ENCODE measurements at places on chromosomes 2 and 18.

GRCh38 chr2:83744855-83745254 lies 714.2 kb downstream of the SUCLG1 start:
- DNase-seq = no peak

DNA sequence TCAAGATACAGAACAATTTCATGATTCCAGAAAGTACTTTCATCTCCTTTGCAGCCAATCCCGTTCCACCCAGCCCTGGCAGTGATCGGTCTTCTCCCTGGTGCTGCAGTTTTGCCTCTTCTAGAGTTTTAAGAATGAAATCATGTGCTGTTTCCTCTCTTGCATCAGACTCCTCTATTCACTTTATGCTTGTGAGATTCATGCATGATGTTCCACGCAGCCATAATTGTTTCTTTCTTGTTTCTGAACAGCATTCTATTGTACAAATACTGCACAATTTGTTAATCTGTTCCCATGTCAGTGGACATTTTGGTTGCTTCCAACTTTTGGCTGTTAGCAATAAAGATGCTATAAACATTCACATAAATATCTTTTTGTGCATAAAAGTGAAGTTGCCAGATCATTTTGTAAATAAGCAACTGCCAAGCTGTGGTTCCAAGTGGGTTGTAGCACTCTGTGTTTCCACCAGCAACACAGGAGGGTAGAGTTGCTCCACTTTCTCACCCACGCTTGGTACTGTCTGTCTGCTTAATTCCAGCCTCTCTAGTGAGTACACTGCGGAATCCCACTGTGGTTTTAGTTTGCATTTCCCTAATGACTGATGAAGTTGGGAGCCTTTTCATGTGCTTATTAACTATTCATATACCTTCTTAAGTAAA lies 104.5 kb downstream of the TWIST2 start:
- DNase-seq = no peak

GRCh38 chr2:118056165-118056534 lies 32.1 kb upstream of the INSIG2 start:
- DNase-seq = peak; percentile 82

GRCh38 chr2:25606892-25607291 lies 66.5 kb downstream of the DTNB start:
- peak; percentile 20 for DNase-seq

DNA sequence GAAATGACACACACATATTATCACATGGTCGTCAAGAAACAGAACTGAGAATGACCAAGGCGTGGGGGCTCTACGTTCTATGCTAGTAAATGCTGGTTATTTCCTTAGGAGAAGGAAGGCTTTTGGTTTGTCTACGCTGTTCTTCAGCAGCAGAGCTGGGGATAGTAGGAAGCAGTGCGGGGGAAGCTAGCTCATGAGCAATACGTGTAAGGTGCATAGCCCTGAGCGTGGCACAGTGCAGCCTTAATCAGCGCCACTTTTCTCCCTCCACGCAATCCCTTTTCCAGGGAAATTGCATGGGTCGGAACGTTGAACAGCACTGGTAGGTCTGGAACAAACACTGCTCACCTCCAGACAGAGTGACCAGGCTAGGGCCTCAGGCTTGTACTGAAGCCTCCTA lies 199.6 kb upstream of the FBXO11 start:
- DNase-seq = no peak

DNA sequence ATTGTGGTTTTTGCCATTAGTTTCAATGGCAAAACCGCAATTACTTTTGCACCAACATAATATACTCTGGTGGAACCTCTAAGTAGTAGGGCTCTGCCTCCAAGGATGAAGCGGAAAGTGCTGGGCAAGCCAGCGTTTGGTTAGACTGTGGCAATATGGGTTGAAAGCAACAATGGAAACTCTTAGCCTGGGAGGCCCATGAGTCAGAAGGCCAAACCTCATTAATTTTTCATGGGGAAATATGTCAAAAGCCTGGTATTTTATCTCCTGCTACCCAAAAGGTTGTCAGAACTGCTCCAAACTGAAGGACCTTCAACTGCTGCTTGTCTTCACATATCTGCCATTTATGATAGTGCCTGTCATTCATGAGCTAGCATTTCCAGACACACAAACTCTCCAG lies 179.1 kb upstream of the CYP26B1 start:
- no peak for DNase-seq

DNA sequence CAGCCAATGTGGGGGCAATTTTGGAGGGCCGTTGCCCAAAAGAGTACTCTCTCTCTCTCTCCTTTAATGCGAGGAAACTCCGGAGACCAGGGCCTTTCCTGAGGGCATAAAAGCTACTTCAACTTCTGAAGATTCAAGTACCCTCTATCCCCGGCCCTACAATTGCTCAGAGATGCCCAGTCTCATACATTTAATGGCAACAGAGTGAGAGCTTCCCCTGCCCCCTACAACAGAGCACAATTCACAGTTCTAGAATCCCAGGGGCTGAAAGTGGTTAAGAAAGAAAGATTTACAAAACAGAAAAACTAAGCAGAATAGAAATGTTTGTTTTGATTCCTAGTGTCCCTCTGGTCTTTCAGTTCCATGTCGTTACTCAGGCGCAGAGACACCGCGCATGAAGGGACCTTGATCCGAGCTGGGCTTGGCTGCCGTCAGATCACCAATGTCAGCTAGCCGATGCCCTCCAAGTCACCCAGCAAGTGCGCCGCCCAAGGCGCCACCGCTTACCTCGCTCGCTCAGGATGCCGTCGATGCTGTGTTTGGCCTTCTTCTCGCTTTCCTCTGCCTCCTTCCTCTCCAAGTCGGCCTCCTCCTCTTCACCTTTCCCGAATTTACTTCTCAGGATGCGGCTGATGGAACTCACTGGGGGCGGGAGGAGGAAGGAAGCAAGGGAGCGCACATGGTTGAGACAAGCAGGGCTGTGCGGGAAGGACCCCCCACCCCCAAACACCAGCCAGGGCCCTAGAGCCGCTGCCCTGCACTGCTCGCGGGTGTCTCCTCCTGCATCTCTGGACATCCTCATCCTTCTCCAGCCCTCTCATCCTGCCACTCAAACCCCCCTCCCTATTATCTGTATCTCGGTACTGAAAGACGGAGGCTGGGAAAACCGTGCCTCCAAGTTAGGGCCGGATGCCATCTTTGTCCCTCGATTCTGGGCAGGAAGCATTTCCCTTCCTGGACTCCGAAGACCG lies 4.9 kb downstream of the PAX3 start:
- no peak for DNase-seq
